ENCODE measurements at places on chromosomes 12 and 14.

GRCh38 chr14:95547626-95548327 lies 12.9 kb downstream of the GLRX5 start:
- no peak for DNase-seq

GRCh38 chr12:52082026-52082668 lies 2.6 kb downstream of the SMIM41 start:
- DNase-seq: no peak

GRCh38 chr14:96205059-96205977 lies 679 bp downstream of the BDKRB2 start:
- DNase-seq: no peak

DNA sequence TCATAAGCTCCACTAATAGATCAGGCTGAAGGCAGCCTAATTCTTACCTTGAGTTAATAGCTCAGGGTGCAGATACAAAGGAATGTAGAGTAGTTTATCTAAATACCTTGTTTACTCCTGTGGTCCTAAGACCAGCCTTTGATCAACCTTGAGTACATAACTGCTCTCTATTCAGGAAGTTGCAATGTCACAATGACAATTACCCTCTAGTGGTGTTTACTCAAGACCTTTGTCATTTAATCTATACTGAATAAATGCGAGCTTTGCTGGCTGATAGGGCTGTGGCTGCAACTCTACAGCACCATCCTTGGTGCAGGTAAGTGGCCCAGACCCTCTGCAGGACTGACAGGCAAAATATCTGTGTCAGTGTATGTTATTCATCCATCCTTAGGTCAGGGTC lies 282.7 kb downstream of the ATXN7L3B start:
- no peak for DNase-seq

DNA sequence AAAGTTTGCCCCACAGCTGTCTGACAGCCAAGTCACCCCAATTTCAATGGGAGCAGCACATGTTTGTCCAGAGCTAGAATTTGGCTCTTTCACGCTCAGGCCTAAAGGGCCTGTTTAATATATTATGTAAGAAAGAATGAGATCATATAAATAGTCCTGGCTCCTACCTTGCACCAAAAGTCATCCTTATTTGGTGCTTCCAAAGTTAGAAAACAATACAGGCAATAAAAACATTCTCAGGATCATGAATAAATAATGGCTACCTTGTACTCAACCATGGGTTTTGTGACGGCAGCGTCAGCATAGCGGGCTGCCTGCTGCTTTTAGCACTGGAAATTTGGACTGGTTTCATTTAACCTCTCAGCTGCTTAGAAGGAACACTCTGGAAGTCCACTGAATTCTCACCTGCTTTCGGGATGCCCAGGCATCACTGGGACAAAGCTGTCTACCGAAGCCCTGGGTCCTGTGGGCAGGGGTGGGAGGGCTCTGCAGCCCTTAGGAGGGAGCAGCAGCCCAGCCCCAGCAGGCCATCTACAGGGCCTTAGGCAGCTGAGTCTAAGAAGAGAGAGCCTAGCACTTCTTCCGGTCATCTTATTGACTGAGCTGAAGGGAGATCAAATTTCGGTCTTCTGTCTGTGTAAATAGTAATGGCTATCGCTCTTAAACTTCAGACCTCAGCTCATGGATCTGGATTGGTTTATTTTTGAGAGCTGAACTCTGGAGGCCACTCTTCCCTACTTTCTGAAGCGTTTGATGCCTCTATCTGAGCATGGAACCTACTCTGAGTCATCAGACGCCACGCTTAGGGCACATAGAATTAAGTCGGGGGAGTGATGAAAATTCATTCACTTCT lies 106.5 kb downstream of the SAMD4A start:
- no peak for DNase-seq

DNA sequence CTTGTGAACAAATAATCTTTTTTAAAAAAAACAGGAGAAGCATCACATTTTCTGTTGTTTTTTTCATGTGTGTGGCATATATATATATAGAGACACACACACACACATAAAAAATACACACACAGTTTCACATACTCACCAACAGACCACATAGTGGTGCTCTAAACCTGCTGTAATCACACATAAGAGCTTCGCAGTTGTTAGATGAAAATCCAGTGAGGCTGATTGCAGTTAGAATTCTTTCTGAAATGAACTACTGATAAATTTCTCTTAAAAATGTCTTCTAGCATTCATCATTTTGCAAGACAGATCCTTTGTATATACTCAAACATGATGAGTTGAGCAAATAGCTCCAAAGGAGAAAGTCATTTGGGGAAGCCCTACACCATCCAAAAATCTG lies 434.3 kb upstream of the STXBP6 start:
- DNase-seq: no peak

DNA sequence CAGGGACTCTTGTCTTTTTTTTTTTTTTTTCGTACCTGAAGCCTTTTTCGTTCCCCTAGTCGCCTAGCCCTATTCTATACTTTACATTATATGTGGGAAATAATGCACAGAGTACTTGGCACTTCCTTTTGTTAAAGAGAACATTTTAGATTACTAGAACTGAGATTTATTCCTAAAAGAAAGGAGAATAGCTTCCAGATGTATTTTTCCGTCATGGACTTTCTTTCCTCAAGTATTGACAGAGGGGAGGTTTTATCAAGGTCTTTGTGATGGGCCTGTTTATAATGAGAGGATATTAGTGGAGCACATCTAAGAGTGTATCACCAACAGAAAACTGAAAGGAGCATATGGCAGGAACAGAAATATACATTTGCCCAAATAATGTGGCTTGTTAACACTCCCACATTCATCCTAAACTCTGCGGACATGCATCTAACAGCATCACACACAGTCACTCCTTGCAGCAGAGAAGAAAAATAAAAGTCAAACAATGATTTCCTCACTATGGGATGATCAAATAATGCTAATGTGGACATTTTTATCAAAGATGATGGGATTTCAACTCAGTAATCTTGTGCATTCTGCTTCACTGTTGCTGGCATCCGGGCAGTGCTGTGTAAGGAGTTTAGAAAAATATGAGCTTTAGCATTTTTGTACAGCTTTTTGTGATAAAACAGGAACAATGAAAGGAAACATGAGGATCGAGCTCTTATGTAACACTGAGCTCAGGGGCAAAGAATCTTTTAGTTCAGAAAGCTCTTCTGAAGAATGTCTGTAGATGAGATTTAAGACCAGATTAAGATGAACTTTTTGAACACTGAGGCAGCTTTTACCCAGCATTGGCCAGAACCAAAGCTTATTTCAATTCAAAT lies 183.1 kb downstream of the EGLN3 start:
- no peak for DNase-seq

DNA sequence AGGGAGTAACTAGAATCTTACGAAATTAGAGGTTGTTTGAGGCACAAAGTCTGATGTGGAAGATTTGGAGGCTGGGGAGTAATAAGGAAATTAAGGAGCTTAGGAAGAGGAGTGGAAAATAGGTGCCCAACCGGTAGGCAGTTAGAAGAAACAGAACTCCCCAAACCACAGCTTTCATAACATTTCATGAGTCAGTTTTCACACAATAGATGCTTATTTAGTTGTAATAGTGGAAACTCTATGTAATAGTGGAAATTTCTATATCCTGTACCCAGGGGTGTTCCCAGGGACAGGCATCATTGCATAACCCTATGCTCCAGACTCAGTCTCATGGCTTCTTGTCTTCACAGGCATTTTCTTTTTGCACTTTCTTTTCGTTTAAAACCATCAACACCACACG lies 8.3 kb downstream of the C3AR1 start:
- no peak for DNase-seq

All from MM.1S (cell line).